ENCODE measurements at places on chromosomes 13 and 19. TPM values are rescaled to one million over a fixed set of nuclear protein-coding genes. Genes with fewer than 3 reads are reported as not detected.
A peak's percentile ranks its signal among the peaks of the same experiment; 100 is the strongest.

Gene SLITRK5
- polyA plus RNA-seq: 1.9 TPM

Gene CEBPA
- 2.3 TPM for polyA plus RNA-seq

Gene NLRP4
- polyA plus RNA-seq: not detected

Gene ZNF846
- 20.1 TPM for polyA plus RNA-seq

Gene LGALS7B
- 0.57 TPM for polyA plus RNA-seq

- no peak for DNase-seq
These were observed 5.1 kb upstream of the RETN start for GRCh38 chr19:7663706-7664105.

DNA sequence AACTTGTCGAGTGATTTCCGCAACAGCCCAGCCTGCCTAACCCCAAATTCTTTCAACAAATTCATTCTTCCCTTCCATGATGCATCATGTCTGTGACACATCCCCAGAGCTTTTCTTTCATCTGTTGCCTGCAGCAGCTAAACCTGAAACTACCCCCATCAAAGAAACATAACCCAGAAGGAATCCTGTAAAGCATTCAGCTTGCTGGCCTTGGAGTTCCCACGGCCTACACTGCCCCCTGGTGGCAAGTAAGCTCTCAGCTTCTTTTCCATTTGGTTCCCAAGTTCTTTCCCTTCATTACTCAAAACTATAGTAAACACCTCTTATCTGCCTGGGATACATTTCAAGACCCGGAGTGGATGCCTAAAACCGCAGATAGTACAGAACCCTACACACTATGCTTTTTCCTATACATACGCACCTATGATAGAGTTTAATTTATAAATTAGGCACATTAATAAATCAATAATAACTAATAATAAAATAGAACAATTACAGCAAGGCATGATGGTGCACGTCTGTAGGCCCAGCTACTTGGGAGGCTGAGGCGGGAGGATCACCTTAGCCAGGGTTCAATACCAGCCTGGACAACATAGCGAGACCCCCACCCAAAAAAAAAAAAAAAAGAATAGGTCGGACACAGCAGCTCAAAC, 7.4 kb downstream of the ETHE1 start:
- DNase-seq: peak; percentile 78

- DNase-seq: no peak
These were observed 9.3 kb upstream of the SYT5 start for GRCh38 chr19:55189403-55189835.

Gene HAUS8
- 15.3 TPM for polyA plus RNA-seq

- peak; percentile 75 for DNase-seq
These were observed 83.2 kb upstream of the IRS2 start for GRCh38 chr13:109869312-109870237.

- no peak for DNase-seq
These were observed 33.3 kb upstream of the SPATA13 start for GRCh38 chr13:24127116-24127631.

- no peak for DNase-seq
These were observed 2.7 kb upstream of the CCDC97 start for GRCh38 chr19:41307090-41307875.

Gene RGL3
- polyA plus RNA-seq: 62.2 TPM
